Smooth muscle cell of the coronary artery (primary cell): ENCODE measurements at places on chromosomes 2 and 18. TPM values are rescaled to one million over a fixed set of nuclear protein-coding genes. Genes with fewer than 3 reads are reported as not detected.

Gene RAMP1
- total RNA-seq = 0.83 and 1.6 TPM in 2 replicates

Gene STARD6
- total RNA-seq = 0.15 TPM in 1 of 2 replicates, not detected in the other

Gene FTCDNL1
- total RNA-seq = 0.30 and 1.4 TPM in 2 replicates

Gene FAM237A
- total RNA-seq = not detected in 2 replicates

Gene PDE11A
- total RNA-seq = not detected in 2 replicates

Gene EVX2
- not detected in 2 replicates for total RNA-seq

Gene MAP2
- 0.82 and 16.0 TPM in 2 replicates for total RNA-seq

Gene CDK15
- 0.08 and 0.23 TPM in 2 replicates for total RNA-seq

Gene CAPN14
- total RNA-seq = 0.08 and 0.12 TPM in 2 replicates

Gene GYPC
- 62.5 and 189 TPM in 2 replicates for total RNA-seq

Gene GPR45
- total RNA-seq = not detected in 2 replicates

Gene TBR1
- total RNA-seq = not detected in 2 replicates

Gene DSG4
- total RNA-seq = not detected in 2 replicates

Gene ANO7
- 0.12 and 0.23 TPM in 2 replicates for total RNA-seq

Gene STRADB
- total RNA-seq = 28.9 and 41.2 TPM in 2 replicates

Gene IL1R1
- total RNA-seq = 56.8 and 199 TPM in 2 replicates

Gene CXCR1
- total RNA-seq = not detected in 2 replicates

Gene COLEC11
- 0.53 and 1.1 TPM in 2 replicates for total RNA-seq

Gene HOXD13
- not detected in 2 replicates for total RNA-seq

Gene CNGA3
- under 0.01 TPM in 1 of 2 replicates, not detected in the other for total RNA-seq

Gene GPAT2
- 1.9 and 12.7 TPM in 2 replicates for total RNA-seq

Gene CLEC4F
- total RNA-seq = not detected in 2 replicates

Gene NEU4
- not detected in 2 replicates for total RNA-seq

Gene SPDYA
- 0.12 and 0.53 TPM in 2 replicates for total RNA-seq

Gene ABCG8
- not detected in 2 replicates for total RNA-seq

Gene GALNT13
- total RNA-seq = 0.45 TPM in 1 of 2 replicates, not detected in the other

Gene CRYBA2
- not detected in 2 replicates for total RNA-seq

Gene TRIM43
- total RNA-seq = not detected in 2 replicates

Gene GLI2
- 1.1 and 6.1 TPM in 2 replicates for total RNA-seq

Gene TUBA3E
- not detected in 2 replicates for total RNA-seq

Gene ZBTB7C
- 4.7 TPM in 1 of 2 replicates, not detected in the other for total RNA-seq

Gene LNPK
- total RNA-seq = 26.7 and 27.8 TPM in 2 replicates

Gene RTN4
- 113 and 127 TPM in 2 replicates for total RNA-seq

Gene SPR
- 31.0 and 32.2 TPM in 2 replicates for total RNA-seq

Gene LYPD6
- total RNA-seq = not detected in 2 replicates

Gene POMC
- 0.15 and 0.59 TPM in 2 replicates for total RNA-seq

Gene CRYGD
- not detected in 2 replicates for total RNA-seq

Gene PFN4
- 0.60 TPM in 1 of 2 replicates, not detected in the other for total RNA-seq

Gene EDAR
- total RNA-seq = not detected in 2 replicates

Gene RAX
- not detected in 2 replicates for total RNA-seq

Gene TPO
- total RNA-seq = not detected in 2 replicates

Gene SIGLEC15
- 0.23 and 1.4 TPM in 2 replicates for total RNA-seq

Gene NEU2
- total RNA-seq = not detected in 2 replicates

Gene LIMS3
- total RNA-seq = 1.8 and 8.4 TPM in 2 replicates

Gene ADAM17
- total RNA-seq = 43.4 and 74.4 TPM in 2 replicates

Gene STPG4
- total RNA-seq = 0.23 TPM in 2 replicates

Gene TSPYL6
- under 0.01 TPM in 1 of 2 replicates, not detected in the other for total RNA-seq

Gene ATP8B1
- total RNA-seq = 39.1 and 48.6 TPM in 2 replicates

Gene CD8B
- not detected in 2 replicates for total RNA-seq

Gene NCL
- total RNA-seq = 212 and 251 TPM in 2 replicates

Gene TDRD15
- not detected in 2 replicates for total RNA-seq

Gene PNPT1
- 24.0 and 26.8 TPM in 2 replicates for total RNA-seq

Gene GFPT1
- total RNA-seq = 27.6 and 49.1 TPM in 2 replicates

Gene CHST9
- not detected in 2 replicates for total RNA-seq

Gene CD8B2
- 0.23 TPM in 1 of 2 replicates, not detected in the other for total RNA-seq

Gene PHLPP1
- 2.3 and 5.7 TPM in 2 replicates for total RNA-seq

Gene CDH2
- 16.1 and 337 TPM in 2 replicates for total RNA-seq

Gene ANKRD36
- total RNA-seq = 22.9 and 25.4 TPM in 2 replicates

Gene EVA1A
- total RNA-seq = 16.3 and 48.0 TPM in 2 replicates
